Stimulated activated CD4-positive, alpha-beta T cell treated with anti-CD3 and anti-CD28 coated beads, Interleukin-2, amount 100 ng/mL, for 24 hours (primary cell): ENCODE measurements at places on chromosomes 1 and 21.

DNA sequence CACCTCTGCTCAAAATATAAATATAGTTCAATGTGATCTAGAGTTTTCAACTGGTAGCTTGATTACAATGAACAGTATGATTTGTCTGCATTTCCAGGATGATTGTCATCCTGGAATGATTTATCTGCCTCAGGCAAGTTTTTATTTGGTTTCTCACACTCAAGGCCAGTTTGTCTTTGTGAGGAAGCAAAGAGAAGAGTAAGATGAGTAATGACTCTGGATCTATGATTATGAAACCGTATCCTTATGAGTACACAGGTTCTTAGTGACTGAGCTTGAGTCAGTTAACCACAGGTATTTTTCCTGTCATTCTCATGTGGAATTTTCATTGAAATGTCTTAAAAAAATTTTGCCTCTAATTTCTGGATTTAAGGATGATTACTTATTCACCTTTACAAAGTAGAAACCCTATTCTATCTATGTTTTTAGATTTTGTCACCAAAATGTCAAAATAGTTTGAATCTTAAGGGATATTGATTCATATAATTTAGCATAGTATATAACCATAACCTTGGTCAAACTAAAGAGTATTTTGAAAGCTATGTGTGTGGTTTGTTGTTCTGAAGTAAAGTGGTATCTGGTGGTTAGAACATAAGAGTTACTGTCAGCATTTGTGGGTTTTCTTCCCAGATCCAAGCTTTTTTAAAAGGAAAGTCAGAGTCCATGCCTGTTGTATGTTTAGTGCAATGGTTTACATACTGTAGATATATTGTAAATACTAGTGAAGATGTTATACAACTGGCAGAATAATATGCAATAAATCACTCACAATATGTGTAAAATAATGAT, 145.0 kb downstream of the RASAL2 start:
- no peak for DNase-seq

DNA sequence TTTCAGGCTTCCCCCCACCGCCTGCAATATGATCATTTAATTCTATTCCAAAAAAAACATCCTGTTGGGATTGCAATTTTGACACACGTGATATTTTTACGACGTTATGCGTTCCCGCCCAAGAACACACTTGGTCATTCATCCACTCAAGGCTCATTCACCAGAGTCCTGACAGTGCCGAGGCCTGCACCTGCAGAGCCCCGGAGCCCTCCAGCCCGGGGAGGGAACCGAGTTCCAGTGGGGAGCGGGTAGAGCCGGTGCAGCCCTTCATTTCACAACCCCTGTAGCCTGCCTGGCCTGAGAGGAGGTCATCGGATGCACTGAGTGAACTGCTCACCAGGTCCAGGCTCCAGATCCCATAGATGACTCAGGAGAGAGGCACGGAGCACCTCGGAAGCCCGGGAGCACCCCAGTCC, 156.0 kb upstream of the BACE2 start:
- no peak for DNase-seq

GRCh38 chr21:44349847-44350772, 3.3 kb upstream of the TRPM2 start:
- no peak for DNase-seq

DNA sequence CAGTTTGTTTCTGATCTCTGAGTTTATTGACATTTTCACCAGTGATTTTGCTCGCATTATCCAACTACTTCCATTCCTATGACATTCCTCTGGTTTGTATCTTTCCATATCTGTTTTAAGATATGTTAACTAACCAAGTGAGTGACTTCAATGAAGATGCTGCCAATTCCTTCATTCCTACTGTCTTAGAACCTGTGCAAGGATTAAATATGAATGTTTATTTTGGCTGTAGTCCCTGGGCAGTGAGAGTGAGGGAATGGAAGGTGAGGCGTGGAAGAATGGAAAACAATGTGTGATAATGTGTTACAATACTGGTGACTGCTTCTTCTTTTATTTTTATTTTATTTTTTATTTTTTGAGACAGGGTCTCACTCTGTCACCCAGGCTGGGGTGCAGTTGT, 183.0 kb downstream of the SDCCAG8 start:
- no peak for DNase-seq

GRCh38 chr1:234881893-234882771, 246.5 kb downstream of the TOMM20 start:
- peak; percentile 53 for DNase-seq

DNA sequence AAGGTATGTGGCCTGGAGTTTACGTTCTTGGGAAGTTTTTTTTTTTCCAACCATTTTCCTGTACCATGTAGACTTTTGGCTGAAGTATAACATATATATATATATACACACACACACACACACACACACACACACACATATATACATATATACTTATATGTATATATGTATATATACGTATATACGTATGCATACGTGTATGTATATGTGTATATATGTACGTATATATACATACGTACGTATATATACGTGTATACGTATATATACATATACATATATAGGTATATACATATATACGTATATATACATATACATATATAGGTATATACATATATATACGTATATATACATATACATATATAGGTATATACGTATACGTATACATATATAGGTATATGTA, 18.9 kb downstream of the CR1 start:
- no peak for DNase-seq

DNA sequence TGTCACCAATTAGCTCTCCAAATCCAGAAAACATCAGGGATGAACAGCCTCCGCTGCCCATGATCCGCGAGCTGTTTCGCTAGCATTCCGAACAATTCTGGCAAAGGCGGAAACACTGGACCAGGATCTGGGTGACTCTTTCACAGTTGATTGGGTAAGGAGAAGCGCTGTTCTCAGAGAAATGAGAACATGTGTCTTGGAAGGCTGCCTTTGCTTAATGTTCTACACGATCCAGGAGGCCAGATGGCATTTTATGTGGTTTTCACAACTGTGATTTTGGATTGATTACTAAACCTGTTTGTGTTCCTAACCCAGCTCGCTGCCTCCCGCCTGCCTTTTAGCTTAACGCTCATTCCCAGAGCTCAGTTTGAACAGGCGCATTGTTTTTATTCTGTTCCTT, 144.0 kb downstream of the KIF26B start:
- DNase-seq = no peak

DNA sequence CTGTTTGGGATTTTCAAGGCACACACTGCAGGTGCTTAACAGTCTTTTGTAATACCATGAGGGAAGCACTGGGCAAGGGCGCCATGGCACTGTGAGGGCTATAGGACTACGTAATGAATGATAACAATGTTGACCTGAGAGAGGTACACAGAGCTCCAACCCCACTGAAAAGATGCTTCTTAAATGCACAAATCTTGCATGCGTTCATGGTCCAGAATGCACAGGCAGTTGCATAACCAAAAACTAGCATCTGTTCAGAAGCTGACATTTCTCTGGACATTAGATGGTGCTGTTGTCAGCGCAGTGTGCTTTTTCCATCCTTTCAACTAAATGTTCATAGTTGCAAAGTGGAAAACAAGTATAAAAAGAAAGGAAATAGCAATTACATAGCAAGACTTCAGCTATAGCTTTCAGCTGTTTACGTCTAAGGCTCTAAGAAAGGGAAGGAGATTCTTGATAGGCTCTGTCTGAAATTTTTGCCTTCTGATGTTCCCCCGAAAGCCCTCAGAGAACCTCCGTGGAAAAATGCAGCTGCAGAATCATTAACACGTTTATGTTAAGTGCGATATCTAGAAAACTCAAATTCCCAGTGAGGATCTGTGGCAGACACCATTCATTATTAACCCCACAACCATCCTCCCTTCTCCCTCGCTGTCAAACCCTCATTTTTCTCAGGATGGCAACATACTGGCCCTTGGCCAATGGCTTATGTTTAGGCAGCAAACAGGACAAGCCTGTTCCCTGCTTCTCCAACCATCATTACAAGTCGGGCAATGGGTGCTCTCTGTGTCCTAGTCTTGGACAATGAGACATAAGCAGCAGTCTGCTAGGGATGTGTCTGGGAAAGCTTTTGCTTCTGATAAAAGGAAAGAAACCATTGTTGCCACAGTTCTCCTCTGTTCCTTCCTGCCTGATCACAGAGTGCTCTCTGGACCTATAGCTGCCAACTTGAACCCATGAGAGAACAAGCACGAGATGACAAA, 8.2 kb upstream of the TARBP1 start:
- DNase-seq = no peak

- DNase-seq = no peak
These were observed 17.3 kb downstream of the LCE4A start for GRCh38 chr1:152725261-152725660.

DNA sequence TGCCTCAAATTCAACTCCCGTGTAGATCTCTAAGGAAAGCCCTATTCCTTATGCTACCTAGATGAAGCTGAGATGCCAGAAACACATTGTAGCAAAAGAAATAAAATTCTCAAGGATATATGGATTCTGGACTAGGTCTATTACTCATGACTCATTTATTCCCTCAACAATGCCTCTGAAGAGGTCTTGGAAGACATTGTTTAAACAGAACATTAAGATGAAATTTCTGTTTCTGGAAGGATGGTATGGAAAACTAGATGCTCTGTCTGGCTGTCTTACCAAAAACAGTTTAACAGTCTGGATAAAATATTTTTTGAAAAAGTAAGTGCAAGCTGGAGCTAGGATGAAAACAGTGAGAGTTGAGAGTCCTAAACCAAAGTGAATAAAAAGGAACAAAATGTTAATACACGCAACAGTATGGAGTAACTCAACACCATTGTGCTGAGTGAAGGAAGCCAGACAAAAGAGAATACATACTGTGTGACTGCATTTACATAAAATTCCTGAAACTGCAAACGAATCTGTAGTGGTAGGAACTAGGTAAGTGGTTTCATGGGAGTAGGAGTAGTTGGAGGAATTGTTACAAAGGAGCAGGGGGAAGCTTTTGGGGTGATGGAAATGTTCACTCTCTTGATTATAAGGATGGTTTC, 59.3 kb upstream of the GNG12 start:
- no peak for DNase-seq

GRCh38 chr1:6700853-6701436, 671 bp downstream of the DNAJC11 start:
- no peak for DNase-seq

DNA sequence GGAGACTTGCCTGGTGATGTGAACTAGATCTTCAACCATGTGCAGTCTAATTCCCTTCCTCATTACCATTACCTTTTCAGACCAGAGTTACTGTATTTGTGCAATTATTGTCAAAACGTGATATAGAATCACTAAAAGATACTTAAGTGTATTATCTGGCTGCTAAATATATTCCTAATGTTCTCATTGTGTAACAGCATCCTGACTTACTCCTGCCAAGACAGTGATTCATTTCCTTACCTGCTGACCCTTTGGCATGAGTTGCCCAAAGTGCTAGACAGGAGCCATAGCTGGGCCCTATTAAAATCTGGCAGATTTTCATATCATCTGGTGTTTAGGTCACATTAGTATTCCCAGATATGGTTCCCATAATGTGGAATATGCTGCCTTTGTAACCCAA, 598.3 kb upstream of the CAMK1G start:
- DNase-seq = no peak

- no peak for DNase-seq
These were observed 89.3 kb downstream of the LACTBL1 start for GRCh38 chr1:22883406-22883805.

DNA sequence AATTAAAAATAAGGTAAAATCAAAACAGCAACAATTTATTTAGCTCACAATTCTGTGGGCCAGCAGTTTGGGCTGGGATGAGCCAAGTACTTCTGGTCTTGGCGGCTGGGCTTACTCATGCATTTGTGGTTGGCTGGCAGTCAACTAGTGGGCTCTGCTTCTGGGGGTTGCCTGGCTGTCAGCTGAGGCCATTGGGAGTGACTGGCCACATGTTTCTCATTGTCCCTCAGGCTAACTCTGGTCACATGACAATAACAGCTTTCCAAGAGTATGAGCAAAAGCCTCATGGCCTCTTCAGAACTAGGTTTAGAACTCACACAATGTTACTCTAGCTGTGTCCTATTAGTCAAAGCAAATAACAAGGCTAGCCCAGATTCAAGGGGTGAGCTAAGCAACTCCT, 15.6 kb upstream of the CHIA start:
- DNase-seq = peak; percentile 53

- peak; percentile 80 for DNase-seq
These were observed 37.9 kb upstream of the MGST3 start for GRCh38 chr1:165592945-165593823.

- no peak for DNase-seq
These were observed 515.1 kb upstream of the PLXNA2 start for GRCh38 chr1:208759255-208759654.

DNA sequence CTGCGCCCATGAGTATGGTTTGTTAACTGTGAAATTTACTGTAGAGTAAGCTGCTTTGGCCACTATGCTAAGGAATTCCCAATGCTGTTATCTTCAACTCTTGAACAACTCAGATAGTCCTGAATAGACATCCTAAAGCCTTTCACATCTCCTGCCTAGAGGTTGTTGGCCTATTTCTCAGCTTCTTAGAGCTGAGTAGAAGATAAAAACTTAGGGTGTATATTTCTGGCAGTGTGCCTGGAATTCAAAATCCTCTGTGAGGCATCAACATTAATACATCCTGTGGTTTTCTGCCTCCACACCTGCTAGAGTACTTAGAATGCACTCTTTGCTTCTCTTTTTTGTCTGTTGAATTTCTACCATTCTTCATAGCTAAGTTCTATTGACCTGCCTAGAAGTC, 45.8 kb upstream of the RC3H1 start:
- DNase-seq = no peak

- DNase-seq = peak; percentile 83
These were observed 18.0 kb upstream of the PTP4A2 start for GRCh38 chr1:31955917-31956736.

- DNase-seq = no peak
These were observed 114.2 kb downstream of the EDEM3 start for GRCh38 chr1:184640505-184640904.

DNA sequence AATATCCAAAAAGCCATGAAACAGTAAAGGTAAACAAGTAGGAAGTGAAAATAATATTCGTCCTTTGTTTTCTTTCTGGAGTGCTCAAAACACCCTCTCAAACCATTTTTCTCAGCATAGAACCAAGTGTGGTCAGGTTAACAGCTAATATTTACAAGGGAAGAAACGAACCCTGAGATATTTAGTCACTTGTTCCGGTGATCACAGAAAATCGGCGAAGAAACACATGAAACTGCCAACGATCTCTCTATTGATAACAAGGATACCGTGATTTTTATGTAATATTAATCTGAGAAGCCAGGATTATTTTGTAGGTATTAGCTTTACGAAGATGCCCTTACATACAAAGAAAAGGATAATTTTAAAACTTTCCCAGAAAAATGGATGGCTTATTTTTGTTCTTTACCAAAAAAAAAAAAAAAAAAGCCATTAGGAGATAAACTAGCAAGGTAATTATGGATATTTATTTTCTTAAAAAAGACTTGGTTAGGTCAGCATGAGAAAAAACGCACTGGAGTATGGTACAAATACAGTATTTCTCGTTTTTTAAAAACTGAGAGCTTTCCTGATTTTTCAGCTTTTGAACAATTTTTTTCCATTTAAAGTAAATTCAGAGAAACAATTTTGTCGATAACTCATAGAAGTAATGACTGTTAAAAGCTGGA, 107.3 kb upstream of the HNRNPU start:
- no peak for DNase-seq

- no peak for DNase-seq
These were observed 1.1 kb upstream of the S100A9 start for GRCh38 chr1:153356392-153357075.
